ENCODE measurements at places on chromosomes 7 and 10. TPM values are rescaled to one million over a fixed set of nuclear protein-coding genes. Genes with fewer than 3 reads are reported as not detected.
A peak's percentile ranks its signal among the peaks of the same experiment; 100 is the strongest.

GRCh38 chr10:128087146-128087883 lies 38.9 kb downstream of the MKI67 start:
- no peak for DNase-seq

- DNase-seq: no peak
Measured at GRCh38 chr7:77393261-77393660, 22.9 kb downstream of the GSAP start.

DNA sequence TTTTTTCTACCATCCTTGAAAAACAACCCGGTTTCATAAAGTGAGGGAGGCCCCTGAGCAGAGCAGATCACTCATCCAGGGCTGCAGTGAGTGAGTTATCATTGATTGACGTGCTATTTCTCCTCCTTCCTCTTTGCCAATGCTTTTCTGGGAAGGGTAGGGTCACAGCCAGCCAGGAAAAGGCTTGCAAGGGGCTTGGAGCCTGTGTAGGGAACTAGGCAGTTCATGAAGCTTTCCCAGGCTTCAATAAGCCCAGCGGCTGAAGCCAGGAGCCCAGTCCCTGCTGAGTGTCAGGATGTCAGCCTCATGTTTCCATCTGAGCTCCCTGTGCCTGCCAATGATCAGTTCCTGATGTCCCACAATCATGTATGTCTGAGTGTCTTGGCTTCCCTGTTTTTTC lies 584.7 kb downstream of the GALNT17 start:
- DNase-seq: no peak

DNA sequence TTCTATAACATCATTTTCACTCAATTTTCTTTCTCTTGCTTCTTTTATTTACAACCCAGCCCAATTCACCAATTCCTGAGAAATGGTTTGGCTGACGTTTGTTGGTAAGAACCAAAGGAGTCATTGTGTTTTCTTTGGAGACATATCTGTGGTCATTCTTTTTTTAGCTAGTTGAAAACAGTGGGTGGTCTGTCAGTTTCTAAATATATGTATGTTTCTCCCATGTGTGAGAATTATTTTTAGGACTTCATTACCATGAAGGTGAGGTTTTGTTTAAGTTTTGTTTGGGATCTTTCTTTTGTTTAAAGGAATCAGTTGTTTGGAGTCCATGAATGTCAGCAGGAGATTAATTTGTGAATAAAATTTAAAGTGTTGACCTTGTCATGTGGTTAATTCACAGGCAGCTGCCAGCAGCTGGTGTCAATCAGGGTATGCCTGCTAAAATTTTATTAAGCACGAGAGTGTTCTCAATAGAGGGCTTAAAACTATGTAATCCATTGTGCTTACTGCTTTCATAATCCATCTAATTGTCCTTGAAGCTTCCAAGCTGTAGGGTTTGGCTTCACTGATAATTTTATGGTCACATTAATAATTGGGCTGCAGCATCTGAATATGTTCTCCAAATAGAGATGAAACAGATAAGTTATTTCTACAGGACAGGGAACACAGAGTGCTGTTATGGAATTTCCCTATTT lies 38.7 kb downstream of the INSYN2A start:
- DNase-seq: no peak

- no peak for DNase-seq
Measured at GRCh38 chr7:23696916-23697441, 13.0 kb upstream of the STK31 start.

GRCh38 chr7:153401795-153402720 lies 642.5 kb downstream of the ACTR3B start:
- DNase-seq: no peak

- DNase-seq: no peak
Measured at GRCh38 chr10:124942317-124943169, 620 bp downstream of the ZRANB1 start.

GRCh38 chr10:2205406-2205805 lies 468.1 kb upstream of the ADARB2 start:
- no peak for DNase-seq

GRCh38 chr7:99006739-99007424 lies 128.6 kb downstream of the TRRAP start:
- DNase-seq: no peak

DNA sequence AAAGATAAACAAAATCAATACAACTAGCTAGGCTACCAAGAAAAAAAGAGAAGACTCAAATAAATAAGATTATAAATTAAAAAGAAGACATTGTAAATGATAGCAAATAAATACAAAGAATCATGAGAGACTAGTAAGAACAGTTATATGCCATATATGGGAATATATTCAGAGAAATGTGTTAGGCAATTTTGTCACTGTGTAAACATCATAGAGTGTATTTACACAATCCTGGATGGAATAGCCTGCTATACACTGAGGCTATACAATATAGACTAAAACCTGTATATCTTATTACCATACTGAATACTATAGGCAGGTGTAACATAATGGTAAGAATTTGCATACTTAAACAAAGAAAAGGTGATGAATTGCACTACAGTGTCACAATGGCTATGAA lies 717.4 kb downstream of the PARD3 start:
- no peak for DNase-seq

- DNase-seq: no peak
Measured at GRCh38 chr7:134771889-134772288, 7.5 kb upstream of the CALD1 start.

DNA sequence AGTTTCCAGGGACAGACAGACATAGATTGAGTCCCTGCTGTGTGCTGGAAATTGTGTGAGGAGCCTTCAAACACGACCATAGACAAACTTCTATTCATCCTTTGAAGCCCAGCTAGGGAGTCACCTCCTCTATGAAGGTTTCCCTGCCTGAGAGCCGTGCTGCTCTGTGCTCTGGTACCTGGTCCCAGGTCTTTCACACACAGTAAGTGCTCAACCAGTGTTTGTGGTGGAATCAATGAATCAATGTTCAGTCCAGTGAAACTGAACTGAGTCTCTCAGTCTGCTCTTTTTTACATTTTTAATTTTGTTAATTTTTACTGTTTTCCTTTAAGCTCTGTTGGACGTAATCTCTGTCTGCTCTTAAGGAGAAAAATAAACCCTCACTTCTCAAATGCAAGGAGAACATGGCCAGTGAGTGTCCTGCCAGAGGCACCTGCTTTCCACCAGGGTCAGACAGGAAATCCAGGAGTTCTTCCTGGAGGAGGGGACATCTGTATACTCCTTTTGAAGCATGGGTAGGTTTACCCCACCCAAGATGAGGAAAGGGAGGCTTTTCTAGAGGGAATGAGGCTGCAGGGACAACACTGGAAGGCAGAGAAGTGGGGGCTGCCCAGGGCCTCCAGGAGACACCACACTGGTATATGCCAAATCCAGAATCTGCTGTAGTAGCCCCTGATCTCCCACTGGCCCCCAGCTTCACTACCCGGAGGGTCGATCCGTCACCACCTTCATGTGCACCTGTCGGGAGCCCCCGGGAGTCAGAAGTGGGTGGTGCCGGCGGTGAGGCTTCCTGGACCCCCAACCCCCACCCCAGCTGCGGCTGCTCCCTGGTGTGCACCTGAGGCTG lies 56.3 kb downstream of the MICALL2 start:
- DNase-seq: no peak

DNA sequence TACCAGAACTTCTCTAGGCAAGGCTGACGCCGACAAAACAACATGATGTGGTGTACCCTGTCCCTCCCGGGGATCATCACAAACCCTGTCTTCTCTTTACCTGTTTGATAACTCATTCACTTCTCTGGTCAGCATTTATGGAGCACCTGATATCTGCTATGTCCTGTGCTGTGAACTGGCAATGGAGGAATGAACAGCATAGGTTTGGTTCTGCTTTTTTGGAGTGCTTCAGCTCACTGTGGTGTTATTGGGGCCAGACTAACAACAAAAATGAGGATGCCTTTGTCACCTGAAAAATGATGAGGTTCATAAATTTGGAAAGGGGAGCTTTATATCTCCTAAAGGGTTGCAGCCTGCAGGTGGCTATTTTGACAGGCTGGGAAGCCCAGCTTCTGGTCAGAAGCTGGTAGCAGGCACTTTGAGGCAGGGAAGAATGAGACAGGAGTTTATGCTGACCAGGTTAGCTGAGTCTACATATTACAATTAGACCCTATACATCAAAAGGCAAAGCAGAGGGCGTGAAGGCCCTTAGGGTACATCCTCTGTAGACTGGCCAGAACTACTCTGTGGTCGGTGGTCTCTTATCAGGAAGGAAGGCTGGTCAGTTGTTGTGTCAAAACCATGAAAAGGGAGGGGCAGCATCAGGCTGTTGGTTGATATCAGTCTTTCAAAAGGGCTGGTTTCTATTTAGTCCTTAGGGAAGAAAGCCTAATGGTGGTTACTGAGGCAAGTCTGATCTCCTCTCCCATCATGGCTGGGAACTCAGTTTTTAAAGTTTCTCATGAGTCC lies 42.3 kb downstream of the SH2D4B start:
- DNase-seq: no peak

DNA sequence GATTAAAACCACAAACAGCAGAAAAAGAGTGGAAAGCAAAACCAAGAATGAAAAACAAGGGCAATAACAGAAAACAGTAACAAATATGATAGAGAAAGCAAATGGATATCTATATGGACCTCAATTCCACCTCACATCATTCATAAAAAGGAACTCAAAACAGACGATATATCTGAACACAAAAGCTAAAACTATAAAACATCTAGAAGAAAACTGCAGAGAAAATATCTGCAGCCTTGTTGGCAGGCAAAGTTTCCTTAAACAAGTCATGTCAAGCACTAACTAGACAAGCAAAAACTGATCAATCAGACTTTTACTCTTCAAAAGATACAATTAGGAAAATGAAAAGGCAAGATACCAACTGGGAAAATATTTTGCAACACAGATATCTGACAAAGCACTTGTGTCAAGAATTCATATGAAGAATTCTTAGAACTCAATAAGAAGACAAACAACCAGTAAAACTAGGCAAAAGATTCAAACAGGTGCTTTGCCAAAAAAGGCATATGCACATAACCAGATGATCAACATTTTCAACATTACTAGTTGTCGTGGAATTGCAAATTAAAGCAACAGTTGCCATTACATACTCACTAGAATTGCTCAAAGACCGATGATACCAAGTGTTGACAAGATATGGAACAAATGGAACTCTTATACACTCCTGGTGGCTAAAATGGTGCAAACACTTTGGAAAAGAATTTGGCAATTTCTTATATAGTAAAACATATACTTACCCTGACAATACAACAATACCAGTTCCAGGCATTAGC lies 25.9 kb upstream of the ZMIZ1 start:
- DNase-seq: no peak

DNA sequence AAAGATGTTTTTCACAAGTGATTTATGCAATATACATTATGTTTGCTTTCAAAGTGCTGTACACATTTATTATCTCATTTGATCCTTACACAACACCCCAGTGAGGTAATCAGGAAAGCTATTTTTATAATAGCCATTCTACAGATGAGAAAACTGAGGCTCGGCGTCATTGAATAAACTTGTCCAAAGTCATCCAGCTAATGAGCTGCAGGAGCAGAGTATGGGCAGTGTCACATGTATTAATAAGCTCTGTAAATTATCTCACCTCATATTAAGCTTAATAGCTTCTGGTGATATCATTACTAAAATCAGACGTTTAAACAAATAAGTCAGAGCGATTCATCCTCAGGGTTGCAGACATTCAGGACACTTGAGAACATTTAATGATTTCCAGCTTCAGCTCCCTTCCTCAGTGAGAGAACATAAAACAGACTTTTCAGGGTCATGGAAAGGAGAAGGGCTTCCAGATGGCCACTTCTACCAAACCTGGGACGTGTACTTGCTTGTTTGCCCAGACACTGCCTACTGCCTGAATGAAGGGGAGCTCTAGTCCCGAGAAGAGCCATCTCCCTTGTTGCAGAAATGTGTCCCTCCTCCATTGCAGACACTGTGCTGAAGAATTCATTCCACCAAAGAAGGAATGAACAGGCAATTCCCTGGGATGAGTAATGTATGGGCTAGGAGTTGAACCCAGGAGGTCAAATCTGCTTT lies 20.5 kb upstream of the FZD1 start:
- DNase-seq: no peak

DNA sequence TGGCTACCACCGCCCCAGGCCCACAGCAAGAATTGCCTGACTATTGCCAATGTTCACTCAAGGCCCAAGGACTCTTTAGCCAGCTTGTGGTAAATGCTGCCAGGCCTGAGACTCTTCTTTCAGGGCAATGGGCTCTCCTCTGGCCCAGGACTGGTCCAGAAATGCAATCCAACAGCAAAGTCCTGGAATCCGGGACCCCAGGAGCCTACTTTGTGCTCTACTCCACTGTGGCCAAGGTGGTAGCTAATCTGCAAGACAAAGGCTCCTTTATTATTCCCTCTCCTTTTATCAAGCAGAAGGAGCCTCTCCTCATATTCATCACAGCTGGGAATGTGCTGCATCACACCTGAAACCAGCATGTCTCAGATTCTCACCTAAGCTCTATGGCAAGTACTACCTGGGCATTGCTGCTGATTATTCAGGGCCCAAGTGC lies 107.6 kb upstream of the PRSS58 start:
- no peak for DNase-seq

- no peak for DNase-seq
Measured at GRCh38 chr7:100942045-100942774, 7.1 kb upstream of the MUC3A start.

- DNase-seq: peak; percentile 35
Measured at GRCh38 chr10:101062232-101063049, 652 bp downstream of the KAZALD1 start.

DNA sequence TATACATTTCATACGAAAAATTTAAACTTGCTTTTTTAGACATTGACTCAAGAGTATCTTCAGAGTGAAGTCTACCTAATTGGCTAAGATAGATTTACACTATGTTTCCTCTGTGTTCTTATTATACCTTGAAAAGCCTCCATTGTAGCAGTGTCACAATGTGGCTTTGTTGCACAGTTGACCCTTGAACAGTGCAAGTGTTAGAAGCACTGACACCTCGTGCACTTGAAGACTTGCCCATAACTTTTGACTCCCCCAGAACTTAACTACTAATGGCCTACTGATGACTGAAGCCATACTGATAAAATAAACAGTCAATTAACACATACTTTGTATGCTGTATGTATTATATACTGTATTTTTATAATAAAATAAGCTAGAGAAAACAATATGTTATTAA lies 84.3 kb downstream of the CPED1 start:
- DNase-seq: no peak

- no peak for DNase-seq
Measured at GRCh38 chr10:127619546-127620325, 70.6 kb downstream of the NPS start.

GRCh38 chr7:104548861-104549260 lies 220.5 kb downstream of the LHFPL3 start:
- no peak for DNase-seq

The EPHA1 gene
- 5.6 TPM for total RNA-seq

The AKR1B15 gene
- total RNA-seq: not detected

The VAX1 gene
- total RNA-seq: not detected

The FAM221A gene
- total RNA-seq: 6.4 TPM

The JCAD gene
- 48.8 TPM for total RNA-seq

The ITGA8 gene
- total RNA-seq: 10.0 TPM

The ELOVL3 gene
- total RNA-seq: not detected

The CPN1 gene
- not detected for total RNA-seq

All from uterus (tissue), 4 donors.